Choroid plexus epithelial cell (primary cell): ENCODE measurements at places on chromosomes 12 and 14.
A peak's percentile ranks its signal among the peaks of the same experiment; 100 is the strongest.

GRCh38 chr12:16269946-16270345 is 7.5 kb downstream of the SLC15A5 start:
- DNase-seq, result no peak

GRCh38 chr14:64324895-64325294 is 30.7 kb upstream of the ESR2 start:
- peak; percentile 61 for DNase-seq

DNA sequence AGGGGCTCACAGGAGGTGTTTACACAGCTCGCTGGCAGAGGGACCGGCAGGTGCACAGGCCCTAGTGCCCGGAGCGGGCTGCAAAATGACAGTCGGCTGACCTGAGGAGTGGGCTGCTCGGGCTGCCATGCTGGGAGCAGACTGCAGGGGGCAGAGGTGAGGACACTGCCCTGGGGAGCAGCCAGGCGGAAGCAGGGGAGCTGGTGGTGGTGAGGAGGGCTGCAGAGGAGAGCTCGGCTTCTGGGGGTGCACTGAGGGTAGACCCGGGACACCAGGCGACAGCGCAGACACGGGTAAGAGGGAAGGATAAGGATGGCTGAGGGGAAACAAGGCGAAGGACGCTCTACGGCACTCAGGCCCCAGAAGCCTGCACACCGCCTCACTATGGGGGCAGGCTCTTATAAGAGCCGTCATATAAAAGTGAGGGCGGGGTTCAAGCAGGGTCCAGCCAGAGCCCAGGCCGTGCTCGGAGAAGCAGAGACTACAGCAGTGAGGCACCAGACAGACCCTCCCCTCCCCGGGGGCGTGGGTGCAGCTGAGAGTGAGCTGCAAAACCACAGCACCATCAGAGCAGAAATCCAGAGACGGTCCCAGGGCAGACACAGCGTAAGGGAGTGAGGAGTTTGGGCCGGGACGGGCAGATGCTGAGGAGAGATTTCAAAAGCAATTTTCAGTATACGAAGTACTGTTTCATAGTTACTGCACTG is 62.5 kb downstream of the CCDC88C start:
- no peak for DNase-seq

- peak; percentile 63 for DNase-seq
Measured at GRCh38 chr12:89353823-89354611, 1.7 kb upstream of the DUSP6 start.
